ENCODE measurements at places on chromosomes 2 and 18.

DNA sequence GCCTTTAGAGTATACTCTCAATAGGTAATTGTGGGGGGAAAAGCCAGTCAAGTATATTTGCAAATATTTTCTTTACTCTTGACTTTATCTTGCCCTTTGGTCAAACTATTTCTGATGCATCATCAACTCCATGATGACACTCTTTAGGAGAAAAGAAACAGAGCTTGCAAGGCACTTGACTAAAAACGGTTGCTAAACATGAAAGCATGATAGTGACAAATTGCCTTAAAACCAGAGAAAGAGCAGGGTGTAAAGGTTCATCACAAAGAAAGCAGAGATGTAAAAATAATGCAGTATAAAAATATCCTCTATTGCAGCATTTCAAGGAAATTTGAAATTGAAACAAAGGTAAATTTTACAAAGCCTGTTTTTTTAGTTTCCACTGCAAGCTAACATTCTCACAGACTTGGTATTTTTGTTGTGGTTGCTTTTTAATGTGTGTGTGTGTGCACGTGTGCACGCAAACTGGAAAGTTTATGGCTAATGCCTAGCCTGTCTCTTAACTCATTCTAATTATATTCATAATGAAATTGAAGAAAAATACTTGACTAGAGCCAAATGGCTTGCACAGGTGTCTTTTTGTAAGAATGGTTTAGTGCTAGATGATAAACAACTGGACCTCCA is 503.6 kb downstream of the ARHGAP15 start:
- DNase-seq: no peak

- peak; percentile 26 for DNase-seq
Measured at GRCh38 chr2:158513841-158514240, 57.1 kb downstream of the PKP4 start.

GRCh38 chr2:86174445-86174844 is 20.8 kb downstream of the IMMT start:
- no peak for DNase-seq

GRCh38 chr2:193141-193671 is 70.6 kb downstream of the SH3YL1 start:
- no peak for DNase-seq

GRCh38 chr2:167069855-167070254 is 181.6 kb downstream of the XIRP2 start:
- DNase-seq: no peak

DNA sequence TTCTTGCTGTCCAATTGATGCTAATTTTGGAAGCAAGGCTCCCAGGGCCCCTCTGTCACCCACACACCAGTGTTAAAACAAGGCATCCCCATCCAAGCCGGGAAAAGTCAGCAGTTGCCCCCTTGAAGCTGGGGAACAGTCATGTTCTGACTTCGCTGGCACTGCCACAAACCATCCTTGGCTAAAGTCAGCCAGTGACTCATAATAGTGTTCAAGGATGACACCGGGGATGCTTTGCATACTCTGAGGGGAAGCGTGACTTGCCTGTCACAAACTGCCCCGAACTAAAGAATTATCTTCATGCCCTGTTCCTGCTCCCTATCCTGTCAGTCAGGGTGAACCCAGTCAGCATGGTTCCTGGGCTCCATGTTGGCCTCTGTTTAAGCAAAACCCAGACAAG is 37.0 kb downstream of the TGFA start:
- DNase-seq: no peak

- DNase-seq: no peak
Measured at GRCh38 chr18:10739152-10739551, 213.3 kb downstream of the NAPG start.

DNA sequence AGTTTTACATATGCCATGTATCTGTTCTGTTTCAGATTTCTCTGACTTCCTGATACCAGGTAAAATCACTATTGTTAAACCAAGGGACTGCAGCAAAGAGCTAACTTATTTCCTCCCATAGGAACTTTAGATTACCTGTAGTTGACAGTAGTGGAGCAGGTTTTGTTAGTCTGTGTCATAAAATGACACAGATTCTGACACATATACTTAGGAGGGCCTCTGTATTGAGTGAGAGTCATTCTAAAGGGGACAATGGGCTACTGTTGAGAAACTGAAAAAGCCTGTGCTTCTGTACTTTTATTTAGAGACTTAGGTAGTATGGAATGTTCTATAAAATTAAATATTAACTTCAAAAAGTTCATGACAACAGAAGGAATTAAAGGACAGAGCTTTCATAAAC is 48.2 kb downstream of the KCMF1 start:
- DNase-seq: no peak

DNA sequence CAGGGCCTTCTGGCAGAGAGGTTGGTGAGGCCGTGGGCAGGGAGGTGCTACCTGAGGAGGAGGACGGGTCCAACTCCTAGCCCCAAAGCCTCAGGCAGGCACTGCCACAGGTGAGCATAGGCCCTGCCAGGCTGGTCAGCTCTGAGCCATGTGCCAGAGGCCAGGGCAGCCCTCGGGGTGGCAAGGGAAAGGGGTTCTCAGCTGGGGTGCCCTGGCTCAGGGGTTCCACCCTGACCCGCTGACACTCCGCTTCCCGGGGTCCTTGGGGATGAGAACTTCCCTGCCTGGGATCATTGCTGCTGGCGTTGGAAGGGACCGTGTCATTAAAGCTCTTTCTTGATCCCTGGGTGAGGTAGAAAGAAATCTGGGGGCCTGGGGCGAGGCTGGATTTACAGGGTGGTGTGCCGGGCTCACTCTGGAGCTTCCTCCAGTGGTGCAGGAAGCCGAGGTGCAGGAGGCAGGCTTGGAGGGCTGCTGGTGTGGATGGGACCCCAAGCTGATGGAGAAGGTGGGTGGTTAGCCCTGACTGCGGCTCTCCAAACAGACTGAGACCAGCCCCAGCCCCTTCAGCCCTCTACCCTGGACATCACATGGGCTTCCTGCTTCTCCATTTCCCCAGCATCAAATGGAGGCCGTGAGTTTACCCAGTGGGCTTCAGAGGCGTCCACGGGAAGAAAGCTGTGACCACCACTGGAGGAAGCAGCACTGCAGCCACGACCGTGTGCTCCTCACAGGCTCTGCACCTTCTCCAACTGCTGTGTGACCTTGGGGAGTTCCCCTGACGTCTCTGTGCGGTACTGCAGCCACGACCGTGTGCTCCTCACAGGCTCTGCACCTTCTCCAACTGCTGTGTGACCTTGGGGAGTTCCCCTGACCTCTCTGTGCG is 295.2 kb downstream of the NDUFA10 start:
- DNase-seq: no peak

- DNase-seq: no peak
Measured at GRCh38 chr2:45337481-45337880, 273.6 kb downstream of the SRBD1 start.

GRCh38 chr2:143255899-143256298 is 126.7 kb downstream of the ARHGAP15 start:
- DNase-seq: no peak

GRCh38 chr2:216131175-216131926 is 22.2 kb downstream of the XRCC5 start:
- no peak for DNase-seq

DNA sequence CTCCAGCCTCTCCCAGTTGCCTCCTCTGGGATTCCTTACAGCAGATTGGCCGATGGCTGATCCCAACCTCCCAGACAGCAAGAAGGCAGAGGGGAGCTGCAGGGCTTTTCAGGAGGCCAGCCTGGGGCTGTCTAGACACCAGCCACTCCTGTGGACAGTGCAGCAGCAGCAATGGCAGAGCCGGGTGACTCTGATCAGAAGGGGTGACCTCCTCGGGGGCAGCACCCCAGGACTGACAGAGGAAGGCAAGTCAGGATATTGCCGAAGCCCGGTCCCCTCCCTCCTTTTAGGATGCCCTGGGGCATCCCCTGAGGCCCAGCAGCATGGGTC is 84.5 kb downstream of the INHBB start:
- DNase-seq: no peak

DNA sequence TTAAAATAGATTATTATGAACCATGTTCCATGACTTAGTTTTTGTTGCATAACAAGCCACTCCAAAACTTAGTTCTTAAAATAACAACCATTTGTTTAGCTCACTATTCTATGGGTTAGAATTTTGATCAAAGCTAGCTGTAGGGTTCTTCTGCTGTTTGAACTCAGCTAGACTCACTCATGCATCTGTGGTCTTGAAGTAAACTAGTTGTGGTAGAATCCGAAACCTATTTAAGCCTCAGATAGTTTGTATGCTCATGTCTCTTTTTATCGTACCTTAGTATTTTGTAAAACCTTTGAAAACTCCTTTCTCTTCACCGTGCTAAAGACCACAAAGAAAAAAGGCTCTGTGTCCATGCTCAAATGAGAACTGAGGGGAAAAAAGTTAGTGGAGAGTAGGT is 166.6 kb downstream of the XIRP2 start:
- no peak for DNase-seq

GRCh38 chr2:21759819-21760218 is 636.1 kb downstream of the TDRD15 start:
- DNase-seq: no peak

GRCh38 chr2:43388371-43388770 is 162.0 kb upstream of the ZFP36L2 start:
- DNase-seq: no peak

- no peak for DNase-seq
Measured at GRCh38 chr18:75257605-75258004, 47.0 kb downstream of the TSHZ1 start.

- DNase-seq: no peak
Measured at GRCh38 chr2:24454294-24454693, 36.8 kb upstream of the NCOA1 start.

DNA sequence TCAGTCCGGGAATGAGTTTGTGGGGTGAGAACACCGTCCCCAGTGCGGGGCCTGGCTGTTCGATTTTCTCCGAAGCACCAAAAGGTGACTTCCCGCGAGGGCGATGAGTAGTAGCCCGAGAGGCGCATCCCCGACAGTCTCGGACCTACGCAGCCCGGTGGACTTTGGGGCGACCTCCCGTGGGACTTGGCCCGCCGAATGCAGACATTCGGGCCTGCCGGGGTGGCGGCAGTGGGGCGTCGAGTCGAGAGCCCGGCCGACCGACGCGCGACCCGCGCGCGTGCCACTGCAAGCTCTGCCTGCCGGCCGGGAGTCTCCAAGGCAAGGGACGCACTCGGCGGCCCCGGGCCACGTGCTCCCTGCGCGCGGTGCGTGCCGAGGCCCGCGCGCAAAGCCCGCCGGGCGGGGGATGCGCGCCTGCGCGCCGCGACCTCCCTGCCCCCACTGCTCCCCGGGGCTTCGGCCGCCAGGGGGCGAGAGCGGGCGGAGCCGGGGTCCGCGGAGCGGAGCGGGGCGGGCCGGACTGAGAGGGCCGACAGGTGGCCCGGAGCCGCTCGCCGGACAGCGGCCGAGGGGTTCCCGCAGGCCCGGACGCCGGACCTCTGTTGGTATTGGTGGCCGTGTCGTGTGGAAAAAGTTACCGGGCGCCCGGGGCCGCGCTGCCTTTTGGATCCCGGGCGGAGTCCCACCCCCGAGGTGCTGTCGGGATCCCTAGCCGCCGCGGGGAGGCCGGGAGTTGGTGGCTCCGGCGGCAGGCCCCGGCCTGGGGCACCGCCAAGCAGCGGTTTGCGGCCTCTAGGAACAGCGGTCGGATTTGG is 1.9 kb downstream of the PTMA start:
- DNase-seq: peak; percentile 52

- no peak for DNase-seq
Measured at GRCh38 chr18:26335156-26335555, 108.9 kb downstream of the TAF4B start.

- DNase-seq: no peak
Measured at GRCh38 chr2:96163768-96164429, 18.7 kb upstream of the DUSP2 start.

GRCh38 chr2:208000701-208001395 is 24.5 kb downstream of the PLEKHM3 start:
- no peak for DNase-seq

- no peak for DNase-seq
Measured at GRCh38 chr2:9164112-9164608, 42.5 kb upstream of the ASAP2 start.

DNA sequence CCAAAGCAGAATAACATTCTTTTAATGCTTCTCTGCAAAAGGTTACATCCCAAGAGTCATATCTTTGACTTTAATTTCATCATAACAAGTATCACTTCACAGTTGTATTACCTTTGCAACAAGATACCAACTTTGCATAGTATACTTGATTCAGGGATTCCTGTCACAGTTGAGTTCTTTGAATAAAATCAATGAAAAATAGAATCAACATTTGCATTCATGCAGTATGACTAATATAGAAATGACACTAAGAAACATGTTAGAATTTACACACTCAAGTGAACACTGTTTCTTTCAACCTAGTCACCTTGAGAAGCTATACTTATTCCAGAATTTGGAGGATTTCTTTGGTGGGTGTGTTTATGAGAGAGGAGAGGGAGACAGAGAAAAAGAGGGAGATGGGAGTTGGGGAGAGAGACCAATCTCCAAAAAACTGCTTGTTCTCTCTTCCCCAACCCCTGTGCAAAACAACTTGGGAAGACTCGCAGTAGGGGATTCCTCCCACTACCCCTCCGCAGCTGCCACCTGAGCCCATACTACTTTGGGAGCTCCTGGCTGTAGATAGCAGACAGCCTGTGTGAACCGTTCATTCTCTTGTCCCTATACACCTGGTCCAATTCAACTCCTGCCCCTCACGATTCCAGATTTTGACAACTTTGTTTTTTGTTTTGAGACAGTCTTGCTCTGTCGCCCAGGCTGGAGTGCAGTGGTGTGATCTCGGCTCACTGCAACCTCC is 57.7 kb downstream of the PELI1 start:
- no peak for DNase-seq

DNA sequence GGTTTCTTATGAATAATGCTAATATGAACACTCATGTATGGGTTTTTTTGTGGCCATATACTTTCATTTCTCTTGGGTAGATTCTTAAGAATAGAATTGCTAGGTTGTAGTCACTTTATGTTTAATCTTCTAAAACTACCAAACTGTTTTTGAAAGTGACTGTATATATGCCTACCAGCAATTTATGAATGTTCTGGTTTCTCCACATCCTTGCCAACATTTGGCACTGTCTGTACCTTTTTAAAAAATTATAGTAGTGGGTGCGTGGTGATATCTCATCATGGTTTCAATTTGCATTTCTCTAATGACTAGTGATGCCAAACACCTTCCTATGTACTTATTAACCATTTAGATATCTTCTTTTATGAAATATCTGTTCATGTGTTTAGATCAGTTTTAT is 110.6 kb upstream of the RIOK3 start:
- DNase-seq: no peak

All from NCI-H1694 treated with DMSO at 0.1 percent for 48 hours (cell line).